Stimulated activated memory B cell treated with anti-CD40 and anti-IgM and Interleukin-4, amounts not matched to agents 10 μg/mL and 1 μg/mL and 100 μg/mL, for 72 hours (primary cell): ENCODE measurements at places on chromosomes 7 and 10.

DNA sequence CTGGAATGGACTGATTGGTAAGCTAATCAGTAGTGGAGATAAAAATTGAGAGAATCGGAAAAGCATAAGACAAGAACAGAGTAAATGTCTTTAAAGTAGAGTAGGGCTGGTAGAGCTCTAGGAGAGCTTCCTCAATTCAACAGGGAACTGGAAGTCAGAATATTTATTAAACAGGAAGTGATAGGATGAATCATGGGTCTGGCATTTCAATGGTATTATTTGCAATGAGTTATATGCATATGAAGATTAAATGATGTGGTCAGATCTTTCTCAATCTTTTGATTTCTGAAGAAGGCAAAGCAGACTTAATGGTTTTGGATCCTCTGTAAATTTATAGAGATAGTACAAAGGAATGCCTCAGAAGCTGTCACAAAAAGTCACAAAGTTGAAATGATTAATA lies 349.0 kb downstream of the HPSE2 start:
- ATAC-seq: no peak

DNA sequence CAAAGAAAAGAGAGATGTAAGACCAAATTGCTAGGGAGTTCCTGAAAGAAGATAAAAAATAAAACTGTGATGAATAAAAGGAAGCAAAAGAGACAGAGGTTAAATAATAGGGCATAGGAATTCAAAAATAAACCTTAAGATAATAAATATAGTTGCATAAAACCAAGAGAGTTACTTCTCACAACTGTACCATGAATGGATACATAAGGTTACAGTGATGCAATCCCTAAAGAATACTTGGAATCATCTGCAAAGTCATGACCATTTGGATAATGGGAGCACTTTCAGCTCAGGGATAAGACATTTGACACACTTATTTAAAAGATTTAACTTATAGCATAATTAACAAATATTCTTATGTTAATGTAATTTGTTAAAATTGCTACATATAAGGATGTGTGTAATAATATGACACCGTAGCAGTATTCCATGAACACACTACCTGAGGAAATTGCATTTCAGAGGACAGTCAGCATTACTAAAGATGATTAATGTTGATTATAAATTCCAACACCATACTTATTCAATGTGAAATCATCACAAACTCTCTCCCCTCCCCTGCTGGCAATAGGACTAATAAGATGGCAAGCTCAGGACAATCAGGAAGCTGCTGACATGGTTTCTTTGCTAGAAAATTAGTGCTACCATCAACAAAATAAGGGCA lies 202.1 kb upstream of the AKR1E2 start:
- ATAC-seq: no peak

- ATAC-seq: no peak
These were observed 661.7 kb downstream of the IPMK start for GRCh38 chr10:57605948-57606485.

DNA sequence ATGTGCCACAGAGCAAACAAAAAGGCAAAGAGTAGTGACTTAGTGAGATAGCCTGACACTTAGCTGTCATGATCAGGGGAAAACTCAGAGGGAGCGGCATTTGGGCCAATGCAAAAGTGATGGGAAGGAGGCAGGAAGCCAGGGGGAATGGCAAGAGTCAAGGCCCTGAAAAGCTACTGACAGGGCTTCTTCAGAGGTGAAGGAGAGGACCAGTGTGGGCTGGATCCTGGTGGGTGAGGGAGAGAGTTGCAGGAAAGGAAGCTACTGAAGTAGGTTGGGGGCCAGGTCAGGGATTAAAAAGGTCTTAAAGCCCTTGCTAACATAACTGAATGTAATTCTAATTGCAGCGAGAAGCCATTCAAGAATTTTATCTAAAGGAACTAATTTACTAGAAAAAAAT lies 117.0 kb downstream of the AASS start:
- ATAC-seq: no peak

- ATAC-seq: no peak
These were observed 47.9 kb downstream of the CELF2 start for GRCh38 chr10:11065567-11065966.

GRCh38 chr10:1395025-1395480 lies 338.9 kb downstream of the WDR37 start:
- ATAC-seq: peak; percentile 6

- ATAC-seq: peak; percentile 65
These were observed 167.6 kb downstream of the ZNF365 start for GRCh38 chr10:62541811-62542210.

GRCh38 chr7:142432377-142432776 lies 174.5 kb upstream of the PRSS58 start:
- ATAC-seq: no peak

DNA sequence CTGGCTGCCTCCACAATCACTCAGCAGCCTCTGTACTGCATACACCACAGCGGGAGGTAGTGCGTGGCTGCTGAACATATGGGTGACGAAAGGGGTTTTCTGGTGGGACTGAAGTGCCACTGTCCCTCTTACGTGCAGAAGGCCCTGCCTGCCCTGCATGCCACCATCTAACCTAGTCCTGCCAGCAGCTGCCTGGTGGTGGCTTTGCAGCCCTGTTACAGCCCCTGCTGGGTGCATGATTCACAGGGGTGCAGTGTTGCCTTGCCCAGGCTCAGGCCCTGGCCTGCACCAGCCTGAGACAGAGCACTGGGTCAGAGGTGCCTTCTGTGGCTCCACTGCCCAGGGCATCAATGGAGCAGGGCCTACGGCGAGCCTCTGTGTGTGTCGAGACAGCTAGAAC lies 50.1 kb downstream of the SYPL1 start:
- ATAC-seq: no peak

- ATAC-seq: no peak
These were observed 36.9 kb downstream of the NAMPT start for GRCh38 chr7:106247841-106248240.

GRCh38 chr7:4745971-4746919 lies 29.2 kb upstream of the AP5Z1 start:
- no peak for ATAC-seq

DNA sequence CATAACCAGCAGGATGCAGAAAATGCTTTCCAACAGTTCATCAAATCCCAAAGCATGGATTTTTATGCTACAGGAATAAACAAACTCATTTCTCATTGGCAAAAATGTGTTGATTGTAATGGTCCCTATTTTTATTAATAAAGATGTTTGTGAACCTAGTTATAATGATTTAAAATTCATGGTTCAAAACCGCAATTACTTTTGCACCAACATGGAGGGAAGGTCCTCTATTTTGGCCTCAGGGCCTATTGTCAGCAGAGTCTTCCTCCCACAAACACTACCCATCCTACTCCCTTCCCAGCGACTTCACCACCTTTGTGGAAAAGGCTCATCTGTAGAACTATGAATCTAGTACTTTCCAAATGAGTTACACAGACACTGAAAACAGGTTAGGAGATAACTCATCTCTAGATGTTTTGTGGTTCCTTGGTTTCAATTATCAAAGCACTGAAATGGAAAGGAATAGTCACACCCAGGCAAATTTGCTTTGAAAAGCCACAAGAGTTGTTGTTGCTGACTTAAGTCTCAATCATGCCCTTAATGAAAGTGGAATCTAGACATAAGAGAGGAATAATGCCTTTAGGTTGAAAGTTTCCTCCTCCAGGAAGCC lies 59.4 kb upstream of the FRMD4A start:
- ATAC-seq: peak; percentile 86

- ATAC-seq: no peak
These were observed 462.2 kb upstream of the MKI67 start for GRCh38 chr10:128588402-128588801.

DNA sequence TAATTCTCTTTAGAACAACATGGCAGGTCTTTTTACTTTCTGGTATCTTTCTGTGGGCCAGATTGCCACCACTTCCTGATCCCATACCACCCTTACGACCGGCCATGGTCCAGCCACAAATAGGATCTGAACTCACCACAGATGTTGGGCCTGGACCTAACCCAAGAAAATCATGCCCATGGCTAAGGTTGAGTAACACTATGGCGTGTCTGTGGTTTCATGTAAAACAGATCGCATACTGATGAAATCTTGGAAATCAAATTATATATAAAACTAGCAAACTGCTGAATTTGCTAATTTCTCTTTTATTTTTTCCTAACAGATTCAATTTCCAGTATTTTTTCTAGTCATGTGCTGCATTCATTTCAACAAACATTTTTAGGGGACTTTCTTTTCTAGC lies 77.2 kb downstream of the CH25H start:
- no peak for ATAC-seq

- ATAC-seq: peak; percentile 73
These were observed 157.2 kb upstream of the ZNF92 start for GRCh38 chr7:65216469-65216868.

DNA sequence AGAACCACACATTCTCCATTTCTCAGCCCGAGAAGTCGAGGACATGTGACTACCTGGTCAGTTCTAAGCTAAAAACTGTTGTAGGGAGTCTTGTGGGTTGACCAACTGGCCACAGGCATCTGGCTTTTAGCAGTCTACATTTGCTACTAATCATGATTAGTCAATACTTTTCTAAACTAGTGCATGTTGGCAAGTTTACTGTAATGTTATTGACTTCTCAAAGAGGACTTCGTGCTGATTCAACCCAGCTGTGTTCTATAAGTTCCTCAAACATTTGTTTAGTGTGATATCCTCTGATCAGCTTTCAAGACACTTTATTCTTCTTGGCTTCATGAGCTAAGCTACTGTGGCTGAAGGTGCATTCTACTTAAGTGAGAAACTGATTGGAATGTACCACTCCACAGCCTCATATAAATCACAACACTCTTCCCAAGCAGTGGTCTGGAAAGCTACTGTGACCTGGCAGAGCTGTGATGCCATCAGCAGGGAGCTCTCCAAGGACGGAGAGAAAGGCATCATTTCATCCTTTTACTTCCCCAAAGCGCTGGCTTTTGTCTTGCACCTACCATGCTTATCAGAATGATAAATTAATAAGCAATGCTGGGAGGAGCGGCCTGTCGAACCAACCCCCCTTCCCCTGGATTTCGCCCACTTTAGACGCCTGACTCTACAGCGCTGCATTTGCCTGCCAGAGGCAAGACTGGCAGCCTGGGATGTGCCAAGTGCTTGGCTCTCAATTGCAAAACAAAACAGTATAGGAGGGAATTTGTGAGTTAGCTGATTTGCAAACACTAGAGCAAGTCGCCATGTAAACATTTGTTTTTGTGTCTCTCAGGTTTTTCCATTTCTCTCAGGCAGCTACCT lies 206.7 kb upstream of the PLXNA4 start:
- no peak for ATAC-seq

DNA sequence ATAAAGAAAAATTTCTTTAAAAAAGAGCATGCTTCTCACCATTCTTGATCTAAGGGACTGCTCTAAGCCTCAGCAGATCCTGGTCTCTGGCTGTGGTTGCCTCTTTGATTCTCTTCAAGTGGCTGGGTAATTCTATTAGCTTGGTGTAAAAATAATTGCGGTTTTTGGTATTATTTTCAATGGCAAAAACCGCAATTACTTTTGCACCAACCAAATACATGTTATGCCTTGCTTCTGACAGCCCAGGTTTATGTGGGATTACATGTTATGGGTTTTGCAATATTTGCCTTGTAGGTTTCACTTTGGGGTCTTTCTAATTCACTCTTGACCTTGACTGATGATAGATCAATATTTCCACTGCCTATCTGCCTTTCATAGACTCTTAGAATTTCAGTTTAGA lies 20.0 kb upstream of the CREB5 start:
- no peak for ATAC-seq

DNA sequence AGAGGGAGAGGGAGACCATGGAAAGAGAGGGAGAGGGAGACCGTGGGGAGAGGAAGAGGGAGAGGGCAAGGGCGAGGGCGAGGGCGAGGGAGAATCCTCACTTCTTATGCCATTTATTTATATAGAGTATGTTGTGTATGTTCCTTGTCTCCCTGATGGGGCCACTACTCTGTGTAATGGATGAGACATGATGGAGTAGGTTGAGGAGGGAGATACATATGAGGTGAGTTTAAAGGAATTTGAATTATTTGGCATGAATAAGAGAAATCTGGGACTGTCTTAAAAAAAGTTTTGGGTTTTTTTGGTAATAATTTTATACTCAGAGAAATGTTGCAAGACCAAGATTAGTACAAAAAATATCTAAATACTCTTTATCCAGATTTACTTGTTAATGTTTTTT lies 20.1 kb downstream of the CCSER2 start:
- ATAC-seq: no peak

DNA sequence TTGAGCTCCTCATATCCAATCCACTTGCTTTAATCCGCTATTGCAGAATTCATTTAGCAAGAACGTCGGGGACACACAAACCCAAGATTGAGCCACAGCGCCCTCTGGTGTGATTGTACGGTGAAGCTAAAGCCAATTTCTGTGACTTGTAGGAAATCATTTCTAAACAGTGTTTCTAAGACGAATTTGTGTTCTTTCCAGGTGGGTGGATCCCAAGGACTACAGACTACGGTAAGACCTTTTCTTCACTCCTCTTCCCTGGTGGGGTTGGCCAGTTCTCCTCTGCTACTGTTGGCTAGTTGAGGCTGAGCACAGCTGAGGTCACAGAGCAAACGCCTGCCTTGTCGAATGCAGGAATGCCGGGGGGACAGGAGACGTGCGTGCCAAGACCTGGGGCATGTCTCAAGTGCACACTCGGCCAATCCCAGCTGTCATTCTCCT lies 5.2 kb downstream of the DMBT1 start:
- ATAC-seq: no peak

DNA sequence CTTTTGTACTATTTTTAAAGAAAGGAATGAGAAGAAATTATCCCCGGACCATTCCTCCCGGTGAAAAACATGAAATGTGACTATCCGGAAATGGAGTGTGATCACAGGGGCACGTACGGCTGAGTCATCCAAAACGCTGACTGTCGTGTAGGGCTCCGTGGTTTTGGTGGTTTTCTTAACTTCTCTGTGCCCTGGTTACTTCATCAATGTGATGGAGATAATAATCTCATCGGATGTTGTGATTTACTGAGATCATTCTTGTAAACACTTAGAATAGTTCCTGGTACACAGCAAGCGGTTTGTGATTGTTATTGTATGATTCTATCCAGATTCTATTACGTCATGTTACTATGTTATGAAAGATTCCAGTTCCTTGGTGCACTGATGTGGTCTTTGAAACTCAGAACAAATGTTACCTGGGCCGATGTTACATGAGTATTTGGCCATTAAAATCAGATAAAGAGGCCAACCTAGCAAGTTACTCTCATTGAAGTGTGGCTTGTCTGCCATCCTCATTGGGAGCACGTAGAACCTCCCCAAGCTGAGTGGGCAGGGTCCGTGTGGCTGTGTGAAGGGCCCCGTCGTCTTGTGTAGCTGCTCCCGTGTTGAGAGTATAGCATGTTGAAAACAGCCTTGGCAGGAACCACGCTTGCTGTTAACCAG lies 99.5 kb downstream of the CAMK1D start:
- peak; percentile 87 for ATAC-seq

DNA sequence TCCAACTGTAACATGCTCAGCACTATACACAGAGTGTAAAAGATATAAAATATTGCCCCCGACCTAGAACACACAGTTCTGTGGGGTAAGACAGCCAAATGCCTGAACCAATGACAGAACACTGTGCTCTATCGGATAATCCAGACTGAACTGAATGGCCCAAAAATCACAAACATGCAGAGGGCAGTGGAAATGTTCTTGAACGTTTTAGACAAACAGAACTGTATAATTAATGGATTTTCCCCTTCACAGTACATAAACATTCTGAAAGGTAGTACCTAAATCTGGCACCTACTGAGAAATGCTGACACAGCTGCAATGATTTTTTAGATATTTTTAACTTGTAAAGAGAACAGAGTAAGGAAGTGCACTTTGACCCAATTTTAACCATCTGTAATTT lies 33.4 kb downstream of the PARD3 start:
- ATAC-seq: no peak

- no peak for ATAC-seq
These were observed 81.0 kb downstream of the CNOT4 start for GRCh38 chr7:135428879-135429278.

- ATAC-seq: no peak
These were observed 65.5 kb downstream of the MLLT10 start for GRCh38 chr10:21599582-21599981.
